ENCODE measurements at places on chromosomes 2 and 18. TPM values are rescaled to one million over a fixed set of nuclear protein-coding genes. Genes with fewer than 3 reads are reported as not detected.

DNA sequence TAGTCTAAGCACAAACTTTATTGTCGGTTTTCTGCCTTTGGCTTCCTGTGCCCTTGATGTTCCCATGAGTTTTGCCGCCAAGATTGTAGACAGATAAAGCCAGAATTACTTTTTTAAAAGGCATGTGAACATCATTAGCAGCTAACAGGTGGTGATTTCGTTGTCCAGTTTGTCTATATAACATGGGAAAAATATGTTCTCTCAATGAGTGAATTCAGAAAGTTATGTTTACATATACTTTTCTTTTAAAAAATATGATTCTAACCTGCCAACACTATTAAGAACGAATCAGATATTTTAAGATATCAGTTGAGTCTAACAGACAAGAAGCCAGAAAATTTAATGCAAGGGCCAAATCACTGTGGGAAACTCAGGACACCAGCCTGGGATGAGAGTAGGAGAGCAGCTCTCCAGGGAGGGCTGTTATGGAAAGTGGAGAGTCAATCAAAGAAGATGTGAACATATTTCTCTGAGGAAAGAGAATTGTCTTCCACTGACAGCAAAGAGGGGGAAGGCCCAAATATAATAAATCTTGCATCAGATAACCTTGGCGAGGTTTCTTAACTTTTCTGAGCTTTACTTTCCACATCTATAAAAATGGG lies 311.3 kb downstream of the ARHGAP15 start:
- no peak for DNase-seq

DNA sequence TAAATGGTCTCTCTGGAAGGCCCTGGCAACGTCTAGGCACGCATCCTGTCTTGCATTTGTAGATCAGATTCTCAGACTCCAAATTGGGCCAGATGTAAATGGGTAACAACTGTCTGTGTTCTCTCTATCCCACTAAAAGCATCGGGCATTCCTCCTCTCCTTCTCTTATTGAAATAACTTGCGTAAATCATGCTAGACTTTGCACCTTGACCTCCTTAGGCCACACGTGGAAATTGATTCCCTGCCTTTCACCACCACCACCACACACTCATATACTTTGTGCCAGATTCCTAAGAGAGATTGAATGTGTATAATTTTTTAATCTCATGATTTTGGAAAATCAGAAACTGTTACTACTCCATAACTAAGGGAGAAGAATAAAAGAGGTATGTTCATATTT lies 21.3 kb downstream of the MAPRE3 start:
- no peak for DNase-seq

Gene REG1B
- not detected for total RNA-seq

Gene EFR3B
- total RNA-seq: 0.33 TPM

Gene BCL11A
- 27.9 TPM for total RNA-seq
